ENCODE measurements at places on chromosomes 2 and 18.

- DNase-seq: peak; percentile 54
These were observed 137.8 kb downstream of the PID1 start for GRCh38 chr2:229133155-229133772.

GRCh38 chr2:105812180-105813044 lies 67.7 kb downstream of the NCK2 start:
- no peak for DNase-seq

DNA sequence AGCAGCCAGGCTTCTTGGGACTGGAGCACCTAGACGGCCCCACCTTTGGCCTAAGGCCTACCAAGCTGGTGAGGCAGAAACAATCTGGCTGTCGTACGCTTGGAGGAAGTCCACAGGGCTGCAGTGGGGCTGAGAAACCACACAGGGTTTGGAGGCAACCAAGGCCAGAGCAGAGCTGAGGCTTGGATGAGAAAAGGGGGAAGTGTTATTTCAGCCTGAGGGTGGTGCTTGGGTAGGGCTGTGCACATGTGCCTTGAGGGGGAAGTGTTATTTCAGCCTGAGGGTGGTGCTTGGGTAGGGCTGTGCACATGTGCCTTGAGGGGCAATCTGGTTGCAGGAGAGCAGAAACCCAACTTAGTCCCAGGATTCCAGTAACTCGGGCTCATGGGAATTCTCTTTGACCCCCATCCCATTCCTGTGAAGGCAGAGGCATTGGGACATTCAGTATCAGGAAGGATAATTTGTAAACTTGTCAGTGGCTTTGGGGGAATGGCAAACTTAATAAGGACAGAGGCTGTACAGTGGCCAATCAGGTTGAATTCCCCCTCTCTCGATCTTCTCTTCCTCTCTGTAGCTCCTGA lies 971 bp upstream of the FBXO41 start:
- DNase-seq: no peak

DNA sequence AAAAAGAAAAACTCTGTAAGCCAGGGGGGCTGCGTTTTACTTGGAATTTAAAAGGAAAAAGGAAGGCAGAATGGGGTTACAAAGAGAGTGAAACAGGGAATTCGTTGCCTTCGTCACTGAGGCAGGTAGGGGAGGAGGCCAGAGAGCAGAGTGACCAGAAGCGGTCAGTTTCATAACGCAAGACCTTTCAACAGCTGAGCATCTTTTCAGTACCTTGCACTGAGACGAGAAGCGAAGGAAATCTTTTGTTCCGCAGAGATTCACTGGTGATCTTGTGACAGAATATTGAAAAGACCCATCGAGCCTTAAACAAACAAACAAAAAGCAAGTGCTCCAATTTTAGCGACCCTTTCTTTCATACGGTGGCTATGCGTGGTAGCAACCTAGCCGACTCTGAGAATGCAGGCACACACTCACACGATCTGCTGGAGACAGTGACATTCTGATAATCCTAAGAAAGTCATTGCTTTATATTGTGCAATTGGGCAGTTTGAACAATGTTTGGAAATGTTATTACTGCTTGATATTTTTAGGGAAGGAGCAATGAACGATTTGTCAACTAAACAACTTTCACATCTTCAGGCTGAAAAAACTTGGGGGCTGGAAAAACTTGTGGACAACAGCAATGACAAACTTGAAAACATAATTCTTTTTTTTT lies 93.8 kb upstream of the ODC1 start:
- DNase-seq: no peak

DNA sequence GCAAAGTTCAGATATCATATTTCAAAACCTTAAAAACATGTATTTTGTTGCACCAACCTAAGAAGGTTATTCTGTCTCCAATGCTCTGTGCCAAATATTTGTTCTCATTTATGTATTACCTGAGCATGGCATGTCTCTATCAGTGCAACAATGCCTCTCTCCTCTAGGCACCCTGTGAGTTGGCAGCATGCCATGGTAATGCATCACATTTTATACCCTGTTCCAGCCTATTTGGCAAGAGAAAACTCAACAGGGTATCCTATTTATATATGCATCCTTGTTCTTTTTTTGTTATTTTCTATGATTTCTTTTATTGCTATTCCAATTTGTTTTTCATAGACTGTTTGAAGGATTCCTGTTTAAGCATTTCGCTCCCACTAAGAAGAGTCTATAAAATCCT lies 126.3 kb upstream of the NRXN1 start:
- DNase-seq: peak; percentile 79

DNA sequence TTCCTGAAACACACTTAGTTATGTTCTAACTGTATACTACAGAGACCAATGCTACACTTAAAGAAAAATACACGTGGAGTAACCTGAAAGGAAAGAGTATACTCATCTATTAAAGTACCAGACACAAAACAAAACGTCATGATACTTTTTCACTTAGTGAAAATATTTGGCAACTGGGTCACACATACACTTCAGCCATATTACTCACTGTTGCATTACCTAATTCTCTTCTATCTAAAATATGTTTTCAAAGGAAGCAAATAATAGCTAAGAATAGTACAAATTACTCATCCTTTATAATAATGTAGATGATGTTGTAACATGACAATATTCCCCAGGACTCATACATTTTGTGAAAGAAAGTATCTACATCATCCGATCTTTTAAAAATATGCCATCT lies 76.5 kb upstream of the EPB41L3 start:
- no peak for DNase-seq

GRCh38 chr2:178287652-178288344 lies 93.5 kb downstream of the OSBPL6 start:
- no peak for DNase-seq

DNA sequence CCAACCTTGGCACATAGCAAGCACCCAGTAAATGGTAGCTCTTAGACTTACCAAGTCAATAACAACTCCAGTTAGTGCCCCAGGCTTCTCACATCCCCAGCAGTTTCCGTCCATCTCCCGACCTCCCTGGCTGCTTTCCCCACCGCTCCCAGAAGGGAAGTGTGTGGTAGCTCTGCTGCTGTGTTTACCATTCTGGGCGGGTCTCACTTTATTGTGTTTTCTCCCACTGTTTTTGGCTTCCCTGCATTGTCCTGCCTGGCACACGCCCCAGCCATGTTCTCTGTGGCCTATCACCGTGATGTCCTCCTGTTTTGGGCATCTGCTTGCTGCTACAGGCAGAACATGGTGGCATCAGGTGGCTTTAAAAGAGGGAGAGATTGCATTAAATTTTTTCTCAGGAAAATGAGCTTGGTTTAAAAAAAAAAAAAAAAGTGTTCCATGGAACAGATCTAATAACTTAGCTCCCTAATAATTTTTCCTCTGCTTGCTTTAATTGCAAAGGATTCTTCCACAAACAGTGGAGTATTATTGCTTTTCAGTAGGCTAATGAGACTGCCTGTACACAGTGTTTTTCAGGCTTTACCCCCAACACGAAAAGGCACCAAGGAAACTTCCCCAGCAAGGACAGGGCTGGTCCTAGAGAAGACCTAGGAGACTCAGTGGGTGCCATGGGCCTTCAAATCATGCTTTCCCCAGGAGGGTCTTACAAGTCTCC lies 8.0 kb upstream of the COX7A2L start:
- peak; percentile 76 for DNase-seq

DNA sequence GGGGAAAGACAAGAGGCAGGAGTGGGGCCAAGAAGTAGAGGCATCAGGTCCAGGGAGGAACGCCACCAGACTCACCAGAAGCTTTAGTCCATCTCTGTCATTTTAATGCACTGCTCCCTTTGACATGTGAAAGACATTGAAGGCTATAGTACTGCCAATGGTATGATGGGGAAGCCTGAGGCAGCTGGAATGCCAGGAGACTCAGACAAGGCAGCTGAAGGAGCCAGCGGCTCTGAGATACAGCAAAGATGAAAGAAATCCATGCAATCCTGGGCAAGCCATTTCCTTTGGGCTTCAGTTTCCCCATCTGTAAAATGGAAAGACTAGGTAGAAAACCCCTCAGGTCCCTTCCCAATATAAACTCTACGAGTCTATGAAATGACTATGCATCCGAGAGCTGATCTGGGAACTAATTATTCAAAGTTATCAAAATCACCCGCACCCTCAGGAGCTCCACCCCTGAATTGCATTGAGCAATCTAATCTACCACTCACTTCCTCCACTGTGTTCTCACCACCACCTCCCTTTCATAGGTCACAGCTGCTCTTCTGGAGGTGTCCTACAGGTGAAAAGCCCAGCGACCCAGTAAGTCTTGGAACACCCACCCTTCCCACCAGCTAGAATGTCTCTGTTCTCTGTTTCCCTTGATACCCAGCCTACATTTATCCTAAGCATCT lies 3.1 kb downstream of the CXCR2 start:
- DNase-seq: no peak

DNA sequence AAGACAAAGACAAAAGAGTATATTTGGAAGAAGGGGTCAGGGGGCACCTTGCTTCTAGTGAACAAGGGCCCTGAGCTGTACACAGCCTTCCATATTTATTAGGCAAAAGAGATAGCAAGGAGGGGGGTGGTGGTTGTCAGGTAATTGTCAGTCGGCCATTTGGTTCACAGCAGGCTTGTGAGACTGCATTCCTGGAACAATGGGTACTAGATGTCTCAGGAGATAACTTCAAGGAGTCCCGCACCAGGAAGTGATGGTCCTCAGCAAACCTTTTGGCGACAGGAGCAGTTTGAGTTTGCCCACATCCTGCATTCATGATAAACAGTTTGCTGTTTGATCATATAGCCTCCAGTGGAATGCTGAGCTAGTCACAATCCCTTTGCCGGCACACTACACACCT lies 376.4 kb upstream of the RAB12 start:
- DNase-seq: no peak

GRCh38 chr2:179925713-179926112 lies 64.3 kb upstream of the ZNF385B start:
- no peak for DNase-seq

GRCh38 chr2:43005245-43005974 lies 213.0 kb upstream of the HAAO start:
- DNase-seq: no peak

DNA sequence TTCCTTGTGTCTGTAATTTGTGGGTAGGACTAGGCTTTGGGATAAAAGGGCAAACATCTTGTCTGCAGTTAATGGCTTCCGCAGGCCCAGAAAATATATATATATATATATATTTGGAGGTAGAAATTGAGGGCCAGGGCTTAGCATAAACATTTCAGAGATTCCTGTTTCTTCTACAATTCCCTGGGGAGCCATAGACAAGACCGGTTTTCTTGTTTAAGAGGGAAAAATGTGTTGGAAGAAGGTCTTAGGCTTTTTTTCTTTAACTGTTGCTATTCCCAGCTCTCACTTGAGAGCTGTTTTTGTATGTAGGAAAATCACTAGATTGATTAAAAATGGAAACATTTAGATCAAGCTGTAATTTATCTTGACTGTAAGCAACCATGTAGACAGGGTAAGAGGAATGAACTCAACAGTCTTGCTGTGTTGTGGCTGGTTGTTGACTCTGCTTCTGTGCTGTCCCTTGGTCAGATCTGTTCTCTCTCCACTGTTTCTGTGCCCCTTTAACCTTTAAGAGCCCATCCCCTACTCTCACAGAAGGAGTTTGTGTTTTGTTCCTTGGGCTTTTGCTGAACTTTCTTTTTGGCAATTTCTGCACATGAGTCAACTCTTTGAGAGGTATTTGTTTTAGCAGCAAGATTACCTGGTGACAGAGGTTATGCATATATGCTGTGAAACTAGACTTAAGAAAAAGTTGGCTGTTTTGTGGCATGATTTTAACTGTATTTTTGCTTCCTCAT lies 58.3 kb downstream of the EFEMP1 start:
- no peak for DNase-seq

DNA sequence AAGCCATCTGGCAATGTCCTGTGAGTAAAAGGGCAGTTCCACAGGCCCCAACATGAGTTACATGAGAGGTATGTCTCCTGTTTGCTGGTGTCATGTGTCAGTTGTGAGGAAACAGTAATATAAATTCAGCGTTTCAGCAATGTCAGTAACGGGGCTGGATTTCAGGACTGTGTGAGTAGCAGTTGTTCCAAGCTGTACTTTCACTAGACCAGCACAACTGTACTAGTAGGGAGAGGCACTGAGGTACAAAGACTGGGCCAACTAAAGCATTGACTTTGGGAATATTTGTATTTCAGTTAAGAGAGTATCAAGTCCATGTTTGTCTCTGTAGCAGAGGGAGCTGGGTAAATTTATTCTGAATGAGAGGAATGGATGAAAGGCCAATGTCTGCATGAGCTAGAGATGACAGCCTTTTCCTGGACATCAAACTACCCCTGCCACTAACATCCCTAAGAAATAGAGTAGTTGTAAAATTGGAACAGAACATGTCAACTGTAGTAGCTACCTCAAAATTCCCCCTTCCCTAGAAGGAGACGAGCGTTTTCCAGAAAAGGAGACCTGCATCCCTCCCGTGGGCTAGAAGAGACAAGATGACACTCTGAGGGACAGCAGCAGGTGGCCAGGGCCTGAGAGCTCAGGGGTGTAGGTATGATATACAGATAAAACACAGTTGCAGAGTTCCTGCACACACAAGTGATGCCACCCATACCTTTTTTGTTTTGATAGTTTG lies 24.4 kb downstream of the EIF4E2 start:
- DNase-seq: no peak

DNA sequence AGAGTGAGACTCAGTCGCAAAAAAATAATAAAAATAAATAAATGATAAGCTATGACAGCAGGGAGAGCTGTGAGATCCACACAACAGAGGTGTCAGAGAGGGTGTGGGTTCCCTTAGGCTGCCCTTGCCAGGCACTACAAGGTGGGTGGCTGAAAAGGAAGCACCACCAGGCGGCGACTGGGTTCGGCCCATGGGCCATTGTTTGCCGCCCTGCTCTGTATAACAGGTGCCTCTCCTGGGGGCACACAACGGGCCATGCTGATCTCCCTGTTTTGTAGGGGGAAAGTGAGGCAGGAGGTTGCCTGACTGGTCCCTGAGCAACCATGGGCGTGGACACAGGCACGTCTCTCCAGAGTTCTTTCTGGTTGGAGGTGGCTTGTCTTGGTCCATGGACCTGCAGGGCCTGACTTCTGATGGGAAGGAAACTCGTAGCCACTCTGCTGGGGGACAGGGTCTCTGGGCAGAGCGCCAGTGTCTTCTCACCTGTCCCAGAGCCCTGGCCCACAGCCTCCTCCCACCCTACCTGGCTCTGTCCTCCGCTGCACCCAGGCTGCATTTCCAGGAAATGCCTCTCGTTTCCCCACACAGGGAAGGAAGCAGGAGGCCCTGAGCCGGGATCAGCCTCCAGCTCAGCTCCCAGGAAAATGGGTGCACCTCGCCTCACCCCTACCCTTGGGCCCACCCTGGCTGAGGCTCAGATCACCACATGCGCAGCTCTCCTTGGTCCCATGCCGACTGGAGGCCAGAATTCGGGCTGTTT lies 109.6 kb upstream of the ODC1 start:
- DNase-seq: no peak

- DNase-seq: no peak
These were observed 7.4 kb upstream of the DUSP19 start for GRCh38 chr2:183070942-183071844.

GRCh38 chr2:190666895-190667294 lies 18.0 kb downstream of the NAB1 start:
- no peak for DNase-seq
